CD4-positive, alpha-beta T cell treated with Interleukin-17A for 4 hours (primary cell): ENCODE measurements at places on chromosomes 3 and 15.

GRCh38 chr15:71391421-71392088, 276.3 kb downstream of the THSD4 start:
- no peak for DNase-seq

DNA sequence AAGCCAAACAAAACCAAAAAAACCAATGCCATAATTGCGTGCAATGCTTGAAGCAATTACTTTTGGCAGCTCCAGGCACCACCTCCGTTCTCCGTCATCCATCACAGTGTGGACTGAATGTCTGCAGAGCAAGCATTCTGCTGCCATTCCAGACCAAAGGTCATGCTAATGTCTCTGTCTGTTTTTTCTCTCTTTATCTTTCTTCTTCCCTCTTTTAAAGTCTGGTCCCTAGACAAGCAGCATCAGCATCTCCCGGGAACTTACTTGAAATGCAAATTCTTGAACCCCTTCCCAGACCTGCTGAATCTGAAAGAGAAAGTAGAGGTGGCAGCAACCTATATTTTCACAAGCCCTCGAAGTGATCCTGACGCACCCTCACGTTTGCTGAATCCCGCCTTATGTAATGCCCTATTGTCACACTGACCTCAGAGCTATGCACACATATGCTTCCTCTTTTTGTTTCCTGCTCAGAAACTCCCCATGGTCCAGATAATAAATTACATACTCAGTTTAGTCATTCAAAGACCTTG, 297.3 kb upstream of the PROK2 start:
- DNase-seq = no peak

- DNase-seq = no peak
These were observed 559.3 kb upstream of the ARRDC4 start for GRCh38 chr15:97401195-97401594.

DNA sequence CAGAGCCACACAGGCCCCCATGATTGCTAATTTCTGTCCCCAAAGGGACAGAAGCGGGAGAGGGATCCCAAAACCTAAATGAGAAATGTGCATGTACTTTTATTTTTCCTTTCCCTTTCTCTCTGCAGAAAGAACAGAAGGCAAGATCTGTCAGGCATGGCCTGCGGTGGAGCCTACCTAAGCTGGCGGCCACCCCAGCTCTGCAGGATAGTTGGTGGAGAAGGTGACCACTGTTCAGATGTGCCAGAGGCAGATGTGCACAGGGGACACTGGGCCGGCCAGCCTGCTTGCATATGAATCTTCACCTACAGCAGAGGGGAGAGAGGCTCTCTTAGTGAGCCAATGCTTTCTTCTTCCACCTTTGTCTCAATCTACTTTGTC, 2.1 kb upstream of the AMOTL2 start:
- no peak for DNase-seq

DNA sequence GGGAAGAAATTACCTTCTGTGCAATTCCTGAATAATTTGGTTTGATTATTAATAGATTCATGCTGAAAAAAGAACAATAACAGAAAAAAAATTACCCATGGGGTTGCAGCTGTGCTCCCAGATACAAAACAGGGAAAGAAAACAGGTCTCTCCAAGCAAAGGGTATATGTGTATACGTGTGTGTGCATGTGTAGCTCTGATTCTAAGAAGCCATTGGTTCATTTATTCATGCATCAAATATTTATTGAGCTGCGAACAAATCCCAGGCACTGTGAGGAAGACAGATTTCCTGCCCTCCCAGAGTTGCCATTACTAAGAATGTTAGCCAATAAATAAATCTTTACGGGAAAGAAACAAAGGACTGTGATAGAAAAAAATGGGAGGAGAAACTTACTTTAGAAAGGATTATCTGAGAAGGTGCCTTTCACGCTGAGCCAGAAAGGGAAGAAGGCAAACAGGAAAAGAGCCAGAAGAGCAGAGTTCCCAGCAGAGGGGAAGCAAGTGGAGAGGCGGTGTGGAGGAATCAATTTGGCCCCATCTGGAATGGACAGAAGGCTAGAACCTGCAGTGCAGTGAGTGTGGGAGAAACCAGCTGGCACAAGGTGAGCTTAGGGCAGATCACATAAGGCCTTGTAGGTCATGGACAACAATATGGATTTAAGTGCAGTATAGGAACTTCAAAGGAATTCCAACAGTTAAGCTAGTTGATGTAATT, 20.7 kb downstream of the CHL1 start:
- DNase-seq = no peak

GRCh38 chr3:3065876-3066275, 44.3 kb downstream of the IL5RA start:
- no peak for DNase-seq

- DNase-seq = no peak
These were observed 58.1 kb downstream of the NGLY1 start for GRCh38 chr3:25724948-25725645.

GRCh38 chr15:29396176-29396811, 126.7 kb upstream of the NSMCE3 start:
- DNase-seq = no peak

DNA sequence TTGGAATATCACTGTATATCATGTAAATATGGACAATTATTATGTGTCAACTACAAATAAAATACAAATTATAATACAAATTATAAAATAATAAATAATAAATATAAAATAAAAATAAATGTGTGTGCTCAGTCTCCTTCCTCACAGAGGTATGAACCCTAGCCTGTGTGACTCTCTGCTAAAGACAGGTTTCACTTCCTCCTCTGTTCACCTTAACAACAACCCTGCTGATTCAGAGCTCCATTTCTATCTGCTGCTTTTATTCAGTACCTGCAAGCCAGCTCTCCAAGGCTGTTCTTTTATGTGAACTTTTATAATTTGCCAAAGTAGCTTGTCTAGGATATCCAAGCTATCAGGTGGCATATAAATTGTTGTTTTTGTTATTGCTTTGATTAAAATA, 610.7 kb upstream of the GRM7 start:
- no peak for DNase-seq

DNA sequence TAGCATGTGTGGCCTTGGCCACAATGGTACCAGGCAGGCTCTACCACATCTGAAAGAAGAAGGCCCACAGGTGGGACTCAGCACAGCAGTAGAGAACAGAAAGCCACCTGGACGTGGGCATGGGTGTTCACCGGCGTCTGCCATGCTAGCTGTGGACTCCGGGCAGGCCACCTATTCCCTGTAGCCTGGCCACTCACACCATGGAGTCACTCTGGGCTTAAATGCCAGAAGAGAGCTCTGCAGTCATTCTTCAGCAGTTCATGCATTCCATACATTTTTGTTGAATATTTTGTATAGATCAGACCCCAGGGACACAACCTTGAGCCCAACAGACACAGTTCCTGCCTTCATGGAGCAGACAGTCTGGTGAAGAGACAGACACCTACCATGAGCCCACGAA, 138.6 kb downstream of the SRGAP3 start:
- DNase-seq = no peak

DNA sequence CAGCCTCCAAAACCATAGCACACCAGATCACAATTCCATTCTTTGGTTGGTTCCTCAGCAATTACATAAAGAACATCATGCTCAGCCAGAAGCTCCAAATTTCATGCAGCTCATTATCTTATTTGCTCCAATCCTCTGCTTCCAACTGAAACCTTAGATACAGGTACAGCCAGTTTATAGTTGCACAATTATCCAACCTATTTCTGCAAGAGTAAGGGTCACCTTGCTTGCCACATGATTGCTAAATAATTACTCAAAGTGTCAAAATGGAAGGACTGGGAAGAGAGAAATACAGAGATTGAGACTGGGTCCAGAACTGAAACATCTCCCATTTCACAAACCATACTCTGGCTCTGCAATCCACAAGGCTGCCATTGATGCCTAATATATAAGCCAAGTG, 23.4 kb upstream of the SHC4 start:
- DNase-seq = no peak

- no peak for DNase-seq
These were observed 458.8 kb upstream of the TPRG1 start for GRCh38 chr3:188712991-188713390.

DNA sequence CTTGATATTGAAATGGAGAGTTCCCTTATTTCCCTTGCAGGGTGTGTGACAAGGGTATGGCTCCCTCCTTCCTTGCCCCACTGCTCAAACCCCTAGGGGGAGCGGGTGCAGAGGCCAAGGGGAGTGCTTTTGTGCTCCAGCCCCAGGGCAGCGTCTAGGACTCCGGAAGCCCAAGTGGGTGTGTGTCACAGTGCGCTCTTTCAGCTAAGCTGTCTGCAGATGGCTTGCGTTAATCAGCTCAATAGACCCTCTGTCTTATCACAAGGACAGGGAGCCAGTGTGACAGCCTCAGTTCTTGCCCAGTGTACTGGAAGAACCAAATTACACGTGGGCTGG, 523.6 kb upstream of the LMCD1 start:
- DNase-seq = no peak

DNA sequence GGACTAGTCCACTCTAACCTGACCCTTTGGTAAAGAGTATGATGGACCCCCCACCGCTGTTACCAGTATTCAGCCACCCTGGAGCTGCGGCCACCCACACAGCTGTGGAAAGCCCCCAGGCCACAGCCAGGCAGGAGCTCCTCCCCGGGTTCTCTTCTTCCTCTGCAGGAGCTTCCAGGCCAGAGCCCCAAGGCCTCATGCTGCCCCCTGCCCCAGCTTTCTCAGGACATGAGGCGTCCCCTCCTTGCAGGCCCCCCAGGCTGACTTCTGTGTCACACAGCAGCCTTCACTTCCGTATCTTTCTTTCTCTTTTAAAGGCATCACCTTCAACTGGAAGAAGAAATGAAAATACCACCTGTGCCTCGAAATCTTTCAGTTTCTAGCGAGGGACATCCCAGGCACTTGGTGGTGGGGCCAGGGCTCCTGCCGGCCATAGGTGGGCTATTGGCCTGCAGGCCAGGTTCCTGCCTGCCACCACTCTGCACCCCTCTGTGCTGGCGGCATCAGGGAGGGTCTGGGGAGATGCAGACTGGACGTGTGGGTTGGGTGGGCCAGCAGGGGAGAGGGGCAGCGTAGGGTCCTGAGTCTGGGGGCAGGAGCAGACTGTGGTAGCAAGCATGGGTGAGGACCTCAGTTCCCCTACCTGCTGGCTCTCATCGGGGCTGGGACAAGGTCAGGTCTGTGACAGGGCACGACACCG, 19.9 kb downstream of the KLF13 start:
- DNase-seq = no peak

GRCh38 chr3:55296791-55297190, 190.3 kb downstream of the WNT5A start:
- no peak for DNase-seq

DNA sequence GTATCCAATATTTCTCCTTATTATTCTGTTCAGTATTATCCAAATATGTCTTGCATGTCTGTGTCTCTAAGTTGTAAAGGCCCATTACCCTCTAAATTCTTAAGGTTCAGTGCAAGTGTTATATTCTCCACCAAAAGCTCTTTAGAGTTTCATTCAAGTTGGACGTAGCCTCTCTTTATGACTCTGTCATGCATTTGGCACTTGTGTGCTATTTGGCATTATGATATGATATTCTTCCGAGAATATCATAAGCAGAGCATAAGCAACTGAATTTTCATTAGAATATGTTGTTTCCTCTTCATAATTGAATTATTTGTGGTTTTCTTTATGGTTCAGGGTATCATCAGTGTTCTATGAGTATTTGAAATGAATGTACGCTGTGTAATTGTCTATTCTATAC, 594.2 kb downstream of the NAALADL2 start:
- DNase-seq = no peak

- no peak for DNase-seq
These were observed 34.0 kb upstream of the ARHGEF3 start for GRCh38 chr3:56835650-56836227.

- no peak for DNase-seq
These were observed 746.4 kb upstream of the NR2F2 start for GRCh38 chr15:95584088-95584487.

DNA sequence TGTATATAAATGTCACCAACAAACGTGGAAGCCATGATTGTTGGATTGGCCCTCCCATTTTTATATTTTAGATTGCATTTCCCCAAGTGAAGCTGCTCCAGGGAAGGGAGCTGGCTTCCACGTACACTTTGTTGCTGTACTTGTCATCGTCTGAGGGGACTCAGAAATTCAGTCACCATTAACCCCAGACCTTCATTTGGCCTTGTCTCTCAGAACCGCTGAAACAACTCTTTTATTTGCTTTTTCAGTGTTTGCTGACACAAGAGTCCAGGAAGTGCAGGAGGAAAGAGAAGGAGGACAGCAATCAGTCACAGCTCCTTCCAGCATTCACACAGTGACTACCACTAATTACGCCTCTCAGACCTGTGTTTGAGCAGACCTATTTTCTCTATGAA, 276.5 kb downstream of the TBL1XR1 start:
- DNase-seq = no peak

GRCh38 chr15:31552482-31553099, 226.0 kb downstream of the KLF13 start:
- DNase-seq = no peak

DNA sequence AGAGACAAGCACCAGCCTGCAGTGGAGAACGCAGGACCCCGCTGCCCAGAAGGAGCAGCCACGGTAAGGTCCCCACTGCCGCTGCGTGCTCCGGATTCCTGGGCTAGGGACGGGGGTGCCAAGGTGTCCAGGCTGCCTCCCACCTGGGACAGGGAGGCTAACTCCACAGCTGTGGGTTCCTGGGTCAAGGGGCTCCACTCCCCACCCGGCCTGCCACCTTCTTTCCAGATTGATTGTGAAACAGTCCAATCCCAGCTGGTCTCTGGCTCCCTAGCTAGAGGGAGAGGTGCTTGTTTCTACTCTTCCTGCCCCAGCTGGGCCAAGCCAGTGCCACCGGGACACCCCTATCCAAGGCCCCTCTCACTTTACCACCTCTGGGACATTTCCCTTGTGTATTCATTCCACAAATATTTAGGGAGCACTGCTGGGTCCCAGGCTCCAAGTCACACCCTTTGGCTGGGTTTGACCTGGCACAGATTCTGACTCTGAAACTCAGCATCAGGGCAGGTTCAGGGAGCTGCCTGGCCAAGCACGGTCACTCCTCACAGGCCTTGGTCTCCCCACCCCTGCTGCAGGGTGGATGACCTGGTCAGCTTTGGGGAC, 1.9 kb downstream of the PAK6 start:
- no peak for DNase-seq

- DNase-seq = no peak
These were observed 184.6 kb upstream of the GPR149 start for GRCh38 chr3:154614601-154615000.

GRCh38 chr3:117922039-117922438, 1112.6 kb downstream of the IGSF11 start:
- DNase-seq = no peak

- DNase-seq = no peak
These were observed 36.6 kb downstream of the KLHL25 start for GRCh38 chr15:85757939-85758654.

GRCh38 chr15:98955331-98955730, 52.3 kb downstream of the PGPEP1L start:
- no peak for DNase-seq
